ENCODE measurements at places on chromosomes 1 and 21. TPM values are rescaled to one million over a fixed set of nuclear protein-coding genes. Genes with fewer than 3 reads are reported as not detected.

TFF2 gene
- not detected for total RNA-seq

VWA5B1 gene
- not detected for total RNA-seq

PFKFB2 gene
- 5.1 TPM for total RNA-seq

TEDDM1 gene
- total RNA-seq: not detected
